ENCODE measurements at places on chromosomes 12 and 14.

DNA sequence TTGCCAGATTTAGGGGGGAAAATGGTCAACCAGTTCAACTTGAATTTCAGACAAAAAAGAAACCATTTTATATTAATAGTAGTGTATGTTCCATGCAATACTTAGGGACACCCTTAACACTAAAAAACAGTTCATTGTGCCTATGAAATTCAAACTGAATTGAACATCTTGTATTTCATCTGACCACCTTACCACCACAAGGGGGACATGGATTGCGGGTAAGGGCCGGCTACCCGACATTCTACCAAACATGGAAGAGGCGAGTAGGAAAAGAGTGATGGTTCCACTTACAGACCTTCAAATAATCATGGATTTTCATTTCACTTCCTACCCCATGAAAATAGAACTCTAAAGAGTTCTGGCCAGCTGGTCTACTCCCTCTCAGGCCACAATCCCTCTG, 10.3 kb upstream of the STK38L start:
- DNase-seq: no peak

DNA sequence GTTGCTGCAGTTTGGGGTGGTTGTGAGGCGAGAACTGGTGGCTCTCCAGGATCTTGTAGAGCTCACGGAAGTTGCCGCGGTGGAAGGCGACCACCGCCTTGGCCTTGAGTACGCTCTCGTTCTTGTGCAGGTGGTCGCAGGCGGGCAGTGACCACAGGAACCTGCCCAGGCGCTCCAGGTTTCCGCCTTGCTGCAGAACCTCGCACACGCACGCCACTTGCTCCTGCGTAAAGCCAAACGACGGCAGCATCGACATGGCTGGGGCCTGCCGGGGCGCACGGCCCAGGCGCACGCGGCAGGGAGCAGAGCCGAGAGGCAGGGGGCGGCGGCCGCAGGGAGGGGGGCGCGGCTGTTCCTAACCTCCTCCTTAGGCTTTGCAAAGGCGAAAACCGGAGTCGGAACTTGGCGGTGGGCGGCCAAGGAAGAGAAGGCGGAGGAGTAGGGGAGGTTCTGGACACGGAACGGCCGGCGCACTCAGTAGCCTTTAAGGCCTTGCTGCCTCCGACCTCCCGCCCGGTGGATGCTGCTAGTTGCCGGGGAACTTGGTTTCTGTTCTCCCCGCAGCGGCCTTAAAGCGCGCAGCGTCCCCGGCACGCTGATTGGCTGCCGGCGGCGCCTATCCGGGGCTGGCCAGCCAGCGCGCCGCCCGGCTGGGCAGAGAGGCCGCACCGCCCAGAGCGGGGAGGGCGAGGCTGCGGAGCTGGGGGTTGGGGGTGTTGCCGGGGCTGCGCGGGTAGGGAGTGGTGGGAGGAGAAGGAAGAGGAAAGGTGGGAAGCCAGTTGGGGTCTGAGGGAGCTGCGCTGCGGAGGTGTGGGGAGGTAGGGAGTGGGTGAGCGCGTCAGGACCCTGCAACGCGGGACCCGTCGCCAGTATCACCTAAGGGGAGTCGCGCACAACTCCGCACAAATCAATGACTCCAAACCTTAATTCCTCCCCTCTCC, at the start of gene SIX1:
TSS of gene SIX1 (minus strand) at position 544 of the 941 bp plus-strand sequence. CDS start at position 256, 288 bp downstream.
- DNase-seq: peak; percentile 24

DNA sequence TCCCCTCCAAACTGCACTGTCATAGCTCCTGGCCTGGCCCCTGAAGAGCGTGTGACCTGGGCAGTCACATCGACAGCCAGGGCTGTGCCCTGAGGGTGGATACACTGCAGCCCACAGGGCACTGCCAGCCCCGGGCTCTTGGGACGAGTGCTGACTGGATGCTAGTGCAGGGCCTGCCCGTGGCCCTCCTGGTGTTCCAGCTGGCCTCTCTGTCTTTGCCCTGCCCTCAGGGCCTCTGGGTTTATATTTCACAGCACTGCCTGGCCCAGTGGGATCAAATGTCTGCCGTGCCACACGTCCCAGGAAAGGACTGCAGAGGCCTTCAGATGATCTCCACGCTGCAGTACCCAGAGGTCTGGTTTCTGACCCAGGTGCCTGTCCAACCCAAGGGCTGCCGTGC, 10.1 kb upstream of the CCDC197 start:
- no peak for DNase-seq

- DNase-seq: no peak
Measured at GRCh38 chr12:29281371-29282005, 99.5 kb downstream of the ERGIC2 start.

DNA sequence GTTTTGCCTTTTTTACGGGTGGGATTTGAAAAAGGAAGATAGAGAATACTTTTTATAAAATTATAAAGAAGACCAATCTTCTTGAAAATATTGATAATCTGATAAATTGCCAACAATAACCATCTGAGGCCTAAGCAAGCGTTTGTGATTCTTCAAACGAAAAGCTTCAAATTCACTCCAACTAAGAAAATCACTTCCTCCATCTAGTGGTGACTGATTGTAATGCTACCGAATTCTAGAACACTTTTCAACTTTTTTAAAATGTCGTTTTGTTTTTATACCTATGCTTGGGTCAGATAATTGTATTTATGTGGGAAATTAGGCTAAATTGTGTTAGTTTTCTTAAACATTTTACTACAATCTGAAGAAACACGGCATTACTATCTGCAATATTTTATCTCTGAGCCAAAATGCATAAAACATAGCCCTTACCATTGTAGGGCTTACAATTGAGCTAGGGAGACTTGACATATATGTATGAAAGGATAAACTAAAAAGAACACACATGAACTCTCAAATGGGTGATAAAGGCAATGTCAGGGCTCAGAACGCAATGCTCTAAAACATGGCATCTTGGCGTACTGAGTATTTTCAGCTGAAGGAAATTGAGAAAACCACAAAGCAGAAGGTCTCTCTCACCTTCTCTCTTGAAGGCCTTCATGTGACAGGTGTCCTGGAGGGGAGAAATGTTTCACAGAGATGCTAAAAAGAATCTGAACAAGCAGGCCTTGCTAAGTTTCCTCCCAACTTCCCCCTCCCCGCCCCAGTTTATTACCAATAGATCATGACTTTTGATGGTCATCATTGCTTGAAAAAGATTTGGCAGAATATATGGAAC, 36.8 kb upstream of the G2E3 start:
- DNase-seq: peak; percentile 88

GRCh38 chr12:92546635-92547348, 156.0 kb upstream of the PLEKHG7 start:
- DNase-seq: no peak

GRCh38 chr14:96178461-96179321, 25.9 kb upstream of the BDKRB2 start:
- no peak for DNase-seq

DNA sequence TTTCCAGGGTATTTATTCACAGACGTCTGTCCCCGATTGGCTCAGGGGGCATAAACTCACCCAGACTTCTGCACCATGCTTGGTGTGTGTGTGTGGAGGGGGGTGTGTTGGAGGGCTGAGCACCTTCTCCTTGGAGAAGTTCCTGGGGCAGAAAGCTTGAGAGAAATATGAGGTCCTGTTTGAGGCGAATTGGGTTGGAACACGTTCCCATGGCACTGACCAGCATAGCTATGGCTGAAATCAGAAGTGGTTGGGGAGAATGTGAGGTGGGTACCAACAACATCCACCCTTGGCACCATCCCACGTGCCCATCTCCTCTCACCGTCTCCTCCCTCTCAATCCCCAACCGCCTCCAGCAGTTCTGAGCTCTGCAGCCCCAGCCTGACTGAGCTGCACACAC, 16.0 kb upstream of the GPATCH2L start:
- no peak for DNase-seq

- DNase-seq: no peak
Measured at GRCh38 chr12:78928200-78929074, 63.9 kb downstream of the SYT1 start.

DNA sequence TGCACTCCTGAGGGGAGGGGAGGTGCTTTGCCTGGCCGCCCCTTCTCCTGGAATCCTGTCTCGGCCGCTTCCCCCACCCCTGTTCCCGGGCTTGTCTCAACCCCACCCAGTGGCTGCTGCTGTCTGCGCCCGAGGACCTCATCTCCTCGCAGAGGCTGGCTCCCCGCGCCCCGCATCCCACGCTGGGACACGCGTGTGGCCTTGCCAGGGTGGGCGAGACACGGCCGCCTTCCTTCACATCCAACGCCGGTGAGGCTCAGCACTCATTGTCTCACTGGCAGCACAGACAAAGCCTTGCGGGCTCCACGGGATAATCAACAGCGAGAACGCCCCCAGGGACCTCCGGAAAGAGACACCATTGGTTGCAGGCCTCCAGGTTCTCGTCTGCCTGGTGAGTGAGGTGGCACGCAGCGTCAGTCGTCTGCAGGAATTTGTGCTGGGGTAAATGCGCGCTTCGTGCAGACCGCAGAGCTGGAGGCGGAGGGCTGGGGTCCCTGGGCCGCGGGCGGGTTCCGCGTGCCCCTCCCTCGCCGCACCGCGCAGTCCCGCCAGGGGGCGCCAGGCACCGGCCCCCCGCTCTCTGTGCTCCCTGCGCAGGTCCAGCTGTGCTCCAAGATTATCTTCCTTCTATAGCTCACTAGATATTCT, 26.8 kb downstream of the CCDC177 start:
- no peak for DNase-seq

- DNase-seq: no peak
Measured at GRCh38 chr14:80942191-80942600, 658 bp upstream of the CEP128 start.

DNA sequence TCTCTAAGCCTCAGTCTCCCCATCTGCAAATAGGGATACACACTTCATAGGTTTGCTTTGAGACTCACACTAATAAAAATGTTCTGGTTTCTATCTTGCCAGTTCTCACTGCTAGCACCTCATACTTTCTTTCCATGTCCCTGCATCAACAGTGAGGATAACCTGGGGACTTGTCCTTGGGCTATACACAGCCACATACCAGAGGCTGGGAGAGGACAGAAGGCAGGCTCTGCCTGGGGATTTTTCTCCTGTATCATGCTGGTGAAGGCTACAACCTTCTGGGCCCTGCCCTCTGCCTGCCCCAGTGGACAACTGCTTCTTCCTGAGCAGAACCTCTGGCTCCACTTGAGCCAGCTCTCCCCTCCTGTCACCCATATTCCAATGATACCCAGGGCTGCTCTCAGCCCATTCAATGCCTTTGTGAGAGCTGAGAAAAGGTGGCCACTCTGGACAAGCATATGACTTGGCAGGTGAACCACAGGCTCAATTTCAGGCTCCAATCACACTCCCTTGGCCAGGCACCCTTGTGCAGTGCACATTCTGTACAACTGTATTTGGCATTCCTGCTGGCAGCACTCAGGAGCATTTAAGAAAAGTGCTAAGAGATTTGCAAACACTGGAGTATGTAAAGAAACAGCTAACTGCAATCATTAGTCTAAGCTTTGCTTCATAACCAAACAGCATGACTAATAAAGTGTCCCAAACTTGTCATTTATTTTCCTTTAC, 135.8 kb upstream of the VRK1 start:
- no peak for DNase-seq

- DNase-seq: no peak
Measured at GRCh38 chr12:5479761-5480160, 47.9 kb downstream of the NTF3 start.

GRCh38 chr12:108700833-108701541, 30.3 kb downstream of the CORO1C start:
- no peak for DNase-seq
